Hypothalamus (tissue), 51 donors: ENCODE measurements at places on chromosomes 12 and 14.
A peak's percentile ranks its signal among the peaks of the same experiment; 100 is the strongest.

- no peak for DNase-seq
These were observed 137.6 kb downstream of the KTN1 start for GRCh38 chr14:55717621-55718020.

- no peak for DNase-seq
These were observed 303.9 kb downstream of the NOVA1 start for GRCh38 chr14:26293909-26294308.

GRCh38 chr12:77113971-77114370 is 48.6 kb upstream of the E2F7 start:
- DNase-seq, result no peak

DNA sequence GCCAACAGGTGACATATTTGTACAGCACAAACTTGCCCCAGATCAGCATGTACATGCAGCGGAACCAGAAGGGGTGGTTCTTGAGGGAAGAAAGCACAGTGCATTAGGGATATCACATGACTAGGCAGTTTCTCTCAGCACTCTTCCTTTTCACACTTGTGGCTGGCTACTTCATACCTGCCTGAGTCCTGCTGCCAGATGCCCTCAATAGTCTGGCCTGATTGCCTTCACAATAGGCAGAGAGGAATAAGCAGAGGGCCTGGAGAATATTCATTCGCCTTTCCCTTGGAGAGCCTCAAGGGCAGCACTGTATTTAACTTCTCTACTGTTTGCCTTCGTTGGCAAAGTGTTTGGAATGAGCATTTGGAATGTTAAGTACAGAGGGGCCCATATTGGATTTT is 7.9 kb downstream of the EMG1 start:
- no peak for DNase-seq

- DNase-seq, result peak; percentile 3
These were observed 45.6 kb upstream of the RIMBP2 start for GRCh38 chr12:130761537-130762318.

DNA sequence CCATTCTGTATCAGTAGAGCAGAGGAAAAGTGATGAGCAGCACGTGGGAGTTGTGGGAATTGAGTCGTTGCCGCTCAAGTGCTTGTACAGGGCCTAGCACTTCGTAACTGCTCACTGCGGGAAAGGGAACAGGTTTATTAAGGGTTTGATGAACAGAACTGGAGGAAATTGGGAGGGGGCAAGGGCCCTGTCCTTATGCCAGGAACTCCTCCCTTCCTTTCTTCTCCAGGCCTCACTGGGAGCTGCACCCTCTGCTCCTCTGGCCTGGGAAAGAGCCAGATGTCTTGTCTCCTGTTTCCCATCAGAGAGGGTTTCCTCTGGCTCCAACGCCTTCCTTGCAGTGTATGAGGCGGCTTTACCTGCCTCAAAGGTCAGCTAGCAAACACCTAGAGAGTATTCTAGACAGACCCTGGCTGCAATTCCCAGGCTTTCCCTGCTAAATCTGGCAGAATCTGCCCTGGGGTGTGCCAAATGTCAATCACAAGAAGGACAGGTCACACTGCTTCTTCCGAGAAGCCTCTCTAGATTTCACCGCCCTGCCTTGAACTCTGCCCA is 78.4 kb downstream of the NTF3 start:
- no peak for DNase-seq

DNA sequence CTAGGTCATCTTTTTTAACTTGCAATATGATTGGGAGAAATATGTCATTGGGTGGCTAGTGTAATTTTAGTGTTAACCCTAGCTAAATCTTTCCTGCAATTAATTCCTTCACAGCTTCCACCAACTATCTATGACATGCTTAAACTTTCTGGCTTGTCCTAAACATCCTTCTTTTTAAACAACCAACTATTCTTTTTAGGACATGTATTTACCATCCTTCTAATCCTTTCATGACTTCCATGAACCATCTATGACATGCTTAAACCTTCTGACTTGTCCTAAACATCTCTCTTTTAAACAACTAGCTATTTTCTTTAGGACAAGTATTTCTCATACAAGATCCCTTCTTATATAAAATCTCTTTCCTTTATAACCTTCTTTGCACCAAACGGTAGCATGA is 179.6 kb upstream of the PDZRN4 start:
- DNase-seq, result no peak

DNA sequence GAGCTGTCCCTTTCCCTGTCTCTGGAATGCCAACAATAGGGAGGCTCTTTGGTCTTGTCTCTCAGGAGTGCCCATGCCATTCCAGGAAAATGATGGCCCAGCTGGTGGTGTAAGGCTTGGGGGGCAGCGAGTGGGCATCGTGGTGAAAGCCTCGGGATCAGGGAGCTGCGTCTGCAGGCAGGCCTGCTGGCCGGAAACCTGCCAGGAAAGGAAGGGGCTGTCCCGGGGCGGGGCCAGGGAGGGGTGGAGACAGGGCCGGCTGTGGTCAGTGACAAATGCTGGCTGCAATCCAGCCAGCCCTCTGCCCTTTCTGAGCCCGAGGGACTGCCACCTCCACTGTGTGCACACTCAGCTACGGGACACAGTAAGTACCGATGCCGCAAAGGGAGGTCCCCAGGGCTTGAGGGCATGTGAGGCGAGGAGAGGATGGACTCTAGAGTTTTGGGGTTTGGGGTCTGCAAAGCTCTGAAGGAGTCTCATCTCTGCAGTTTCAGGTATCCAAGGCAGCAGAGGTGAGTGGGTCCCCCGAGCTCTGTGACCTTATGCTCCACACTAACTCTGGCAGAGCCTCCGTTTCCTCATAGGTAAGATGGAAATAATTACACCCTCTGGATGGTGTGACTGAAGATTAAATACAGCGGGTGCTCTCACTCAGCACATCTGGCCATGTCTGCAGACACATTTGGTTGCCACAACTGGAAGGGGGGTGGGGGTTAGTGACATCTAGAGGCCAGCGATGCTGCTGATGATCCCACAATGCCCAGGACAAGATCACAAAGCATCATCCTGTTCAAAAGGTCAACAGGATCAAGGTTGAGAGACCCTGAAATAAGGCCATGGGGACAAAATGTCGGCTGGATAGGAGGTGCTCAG is at the start of gene SERPINA5:
TSS of gene SERPINA5 (plus strand) at position 300 of the 873 bp plus-strand sequence. CDS start 5,937 bp downstream, outside the sequence.
- DNase-seq, result no peak

DNA sequence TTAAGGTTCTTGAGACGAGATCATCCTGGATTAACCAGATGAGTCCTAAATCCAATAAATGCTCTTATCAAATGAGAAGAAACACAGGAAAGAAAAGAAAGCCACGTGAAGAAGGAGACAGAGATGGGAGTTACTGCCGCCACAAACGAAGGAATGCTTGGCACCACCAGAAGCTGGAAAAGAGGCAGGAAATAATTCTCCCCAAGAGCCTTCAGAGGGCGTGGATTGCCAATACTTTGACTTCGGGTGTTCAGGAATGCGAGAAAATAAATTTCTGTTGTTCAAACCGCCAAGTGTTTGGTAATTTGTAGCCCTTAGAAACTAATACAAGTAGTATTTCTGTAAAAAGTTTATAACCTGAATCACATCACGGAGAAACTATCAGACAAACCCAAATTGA is 31.3 kb downstream of the ABCD2 start:
- DNase-seq, result no peak

DNA sequence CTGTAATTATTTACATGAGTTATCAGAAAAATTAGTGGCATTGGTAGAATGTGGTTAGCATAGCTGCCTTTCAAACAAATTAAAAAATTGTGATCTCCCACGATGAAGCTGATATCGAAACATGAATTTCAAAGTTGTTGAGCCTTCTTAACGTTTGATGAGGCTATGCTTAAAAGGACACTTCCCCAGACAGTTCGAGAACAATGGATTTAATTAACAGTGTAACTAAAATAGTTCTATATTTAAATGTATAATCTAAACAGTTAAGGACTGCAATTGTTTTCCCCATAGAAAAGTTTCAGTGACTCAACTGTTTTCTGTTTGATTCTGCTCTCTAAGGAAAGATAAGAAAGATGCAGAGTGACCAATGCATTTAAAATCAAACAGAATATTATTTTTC is 1.6 kb downstream of the CLEC2B start:
- no peak for DNase-seq

- DNase-seq, result no peak
These were observed 12.4 kb downstream of the CLEC1A start for GRCh38 chr12:10086387-10086786.

DNA sequence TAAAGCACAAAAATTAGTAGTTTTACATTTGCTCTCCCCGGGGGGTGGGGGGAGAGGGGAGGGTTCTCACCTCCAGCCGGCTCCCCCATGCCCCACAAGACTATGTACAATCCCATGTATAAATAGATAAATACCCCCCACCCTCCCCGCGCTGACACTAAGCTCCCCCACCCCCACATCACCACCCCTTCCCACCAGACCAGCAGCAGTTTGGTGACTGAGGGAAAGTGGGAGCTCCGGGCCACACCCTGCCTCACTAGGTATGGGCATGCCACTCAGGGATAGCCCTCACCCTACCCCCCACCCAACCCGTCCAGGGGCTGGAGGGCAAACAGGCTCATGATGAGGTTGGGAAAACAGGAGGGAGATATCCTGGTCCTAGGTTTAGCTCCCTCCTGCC is 1.9 kb upstream of the PRKAG1 start:
- DNase-seq, result no peak

GRCh38 chr12:119624966-119625365 is 31.4 kb downstream of the TMEM233 start:
- no peak for DNase-seq
